Memory B cell (primary cell): ENCODE measurements at places on chromosomes 13 and 19.

- no peak for DNase-seq
These were observed 17.9 kb downstream of the ALG5 start for GRCh38 chr13:36981156-36981743.

GRCh38 chr13:33231339-33231738, 54.2 kb downstream of the STARD13 start:
- no peak for DNase-seq

GRCh38 chr19:3849092-3849491, 19.7 kb downstream of the ZFR2 start:
- peak; percentile 34 for DNase-seq

DNA sequence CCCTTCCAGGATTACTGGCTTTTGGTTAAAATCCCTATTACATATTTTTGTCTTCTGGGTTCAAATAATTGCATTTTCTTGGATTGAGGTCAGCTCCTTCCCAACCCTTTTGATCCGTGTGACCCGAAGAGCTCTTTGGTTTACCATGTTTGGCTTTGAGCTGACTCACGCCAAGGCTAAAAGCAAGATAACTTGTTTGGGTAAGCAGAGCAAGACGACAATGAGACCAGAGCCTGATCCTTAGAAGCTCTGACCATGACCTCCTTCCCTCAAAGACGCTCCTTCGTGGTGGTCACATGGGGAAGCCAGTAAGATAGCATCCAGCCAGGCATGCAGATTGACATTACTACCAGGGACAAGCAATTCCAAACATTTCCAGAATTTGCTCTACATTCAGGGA, 153.8 kb downstream of the DCT start:
- DNase-seq, result no peak

DNA sequence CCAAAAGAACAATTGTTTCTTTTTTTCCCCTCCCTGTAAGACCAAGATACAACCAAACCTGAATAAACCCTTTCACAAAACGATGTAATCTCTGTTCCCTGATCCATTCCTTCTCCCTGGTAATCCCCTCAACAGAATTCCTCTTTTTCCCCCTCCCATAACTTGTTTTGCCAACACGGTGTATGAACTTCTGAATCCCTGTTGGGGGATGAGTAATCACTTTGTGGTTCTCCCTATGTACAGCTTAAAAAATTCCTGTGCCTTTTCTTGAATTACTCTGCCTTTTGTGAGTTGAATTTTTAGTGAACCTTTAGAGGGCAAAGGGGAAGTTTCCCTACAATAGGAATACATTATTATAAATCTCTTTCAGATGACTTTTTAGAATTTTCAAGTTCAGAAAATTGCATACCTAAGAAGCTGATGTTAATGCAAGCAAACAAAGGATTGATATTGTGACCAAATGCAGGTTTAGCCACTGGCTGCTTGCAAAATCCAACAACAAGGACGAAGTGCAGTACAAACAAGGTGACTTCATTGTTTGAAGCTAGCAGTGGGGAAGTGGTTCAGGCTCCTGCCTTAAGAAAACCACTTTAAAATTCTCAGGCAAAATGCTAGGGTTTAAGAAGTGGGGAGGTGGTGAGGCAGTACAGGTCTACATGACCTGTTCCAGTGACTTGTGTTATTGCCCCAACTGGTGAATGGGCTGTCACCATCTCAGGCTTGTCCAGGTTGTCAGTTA, 15.0 kb upstream of the EPSTI1 start:
- no peak for DNase-seq

DNA sequence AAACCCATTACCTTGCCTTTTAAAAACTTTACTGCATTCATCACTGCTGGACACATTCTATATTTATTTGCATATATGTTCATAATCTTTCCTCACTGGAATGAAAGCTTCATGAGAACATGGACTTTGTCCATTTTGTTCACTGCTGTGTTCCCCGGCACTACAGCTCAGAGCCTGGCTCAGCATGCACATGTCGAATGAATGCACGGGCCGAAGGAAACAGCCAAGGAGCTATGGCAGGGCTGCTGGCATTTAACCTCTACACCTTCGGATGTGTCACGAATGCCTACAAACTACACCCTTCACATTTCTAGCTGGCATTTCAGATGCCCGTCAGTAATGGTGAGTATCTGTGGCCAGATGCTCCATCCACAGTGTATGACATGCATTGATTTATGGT, 7.6 kb downstream of the MTIF3 start:
- DNase-seq, result no peak

DNA sequence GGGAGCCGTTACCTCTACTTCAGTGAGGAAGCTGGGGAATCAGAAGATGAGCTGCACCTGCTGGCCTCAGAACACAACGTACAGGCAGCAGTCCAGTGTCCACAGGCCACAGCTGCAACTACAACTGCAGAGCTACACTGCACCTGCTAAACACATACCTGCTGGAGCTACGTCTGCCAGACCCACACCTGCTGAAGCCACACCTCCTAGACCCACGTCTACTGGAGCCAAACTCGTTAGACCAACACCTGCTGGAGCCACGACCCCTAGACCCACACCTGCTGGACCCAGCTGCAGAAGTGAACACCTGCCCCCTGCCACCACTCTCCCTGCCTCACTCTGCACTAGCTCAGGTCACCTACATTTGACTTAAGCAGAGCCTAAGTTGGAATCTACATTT, 169.9 kb downstream of the USP12 start:
- no peak for DNase-seq

GRCh38 chr19:49214701-49215100, 57.1 kb downstream of the TRPM4 start:
- DNase-seq, result no peak

GRCh38 chr19:22256856-22257255, 29.4 kb upstream of the ZNF729 start:
- DNase-seq, result no peak

DNA sequence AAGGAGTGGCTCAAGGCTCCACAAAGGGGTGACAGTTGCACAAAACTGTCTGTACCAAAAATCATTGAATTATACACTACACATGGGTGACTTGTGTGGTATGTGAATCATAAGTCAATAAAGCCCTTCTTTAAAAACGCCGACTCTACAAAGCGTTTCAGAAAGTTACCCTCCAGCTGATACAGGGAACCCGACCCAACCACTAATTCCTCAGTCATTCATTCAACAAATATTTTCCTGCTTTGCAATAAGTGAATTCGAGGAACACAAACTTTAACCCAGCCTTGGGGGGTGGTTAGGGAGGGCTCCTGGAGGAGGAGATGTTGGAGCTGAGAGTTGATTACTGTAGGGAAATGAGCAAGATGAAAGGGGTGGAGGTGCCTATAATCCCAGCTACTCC, 32.0 kb downstream of the LTBP4 start:
- no peak for DNase-seq

DNA sequence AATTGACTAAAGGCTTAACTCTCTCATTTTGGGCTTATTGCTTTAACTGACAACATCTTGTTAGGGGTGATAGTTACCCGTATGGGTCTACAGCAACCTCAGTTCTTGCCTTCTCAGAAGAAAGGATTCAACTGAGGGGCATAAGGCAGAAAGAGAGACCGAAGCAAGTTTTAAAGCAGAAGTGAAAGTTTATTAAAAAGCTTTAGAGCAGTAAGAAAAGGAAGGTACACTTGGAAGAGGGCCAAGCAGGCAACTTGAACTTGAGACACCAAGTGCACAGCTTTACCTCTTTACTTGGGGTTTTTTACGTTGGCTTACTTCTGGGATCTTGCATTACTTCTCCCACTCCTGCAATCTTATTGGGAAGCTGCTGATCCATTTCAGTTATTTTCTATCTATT, 246.9 kb upstream of the PRR20A start:
- DNase-seq, result no peak

- no peak for DNase-seq
These were observed 86.7 kb downstream of the MBNL2 start for GRCh38 chr13:97308735-97309429.

GRCh38 chr13:33349288-33349985, 63.9 kb upstream of the STARD13 start:
- no peak for DNase-seq

GRCh38 chr13:100636441-100636840, 38.2 kb downstream of the TMTC4 start:
- no peak for DNase-seq

GRCh38 chr13:45393941-45394570, 24.1 kb downstream of the SLC25A30 start:
- DNase-seq, result no peak

DNA sequence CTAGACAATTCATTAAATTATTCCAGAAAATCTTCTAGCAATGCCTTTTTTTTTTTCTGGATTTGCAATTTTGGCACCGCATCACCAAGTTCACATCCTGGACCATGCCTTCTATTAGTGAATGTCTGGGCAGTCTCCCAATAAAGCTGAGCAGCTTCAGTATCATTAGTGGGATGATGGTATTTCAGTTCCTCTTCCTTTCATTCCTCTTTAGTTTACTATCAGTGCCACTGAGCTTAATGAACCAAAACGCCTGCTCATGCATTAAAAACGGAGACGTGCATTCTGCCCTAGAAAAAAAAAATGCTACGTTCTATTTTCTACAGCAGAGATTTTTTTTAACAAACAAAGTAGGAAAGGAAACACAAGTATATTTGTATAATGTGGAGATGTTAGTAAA, 343.0 kb downstream of the PCDH9 start:
- DNase-seq, result peak; percentile 2

DNA sequence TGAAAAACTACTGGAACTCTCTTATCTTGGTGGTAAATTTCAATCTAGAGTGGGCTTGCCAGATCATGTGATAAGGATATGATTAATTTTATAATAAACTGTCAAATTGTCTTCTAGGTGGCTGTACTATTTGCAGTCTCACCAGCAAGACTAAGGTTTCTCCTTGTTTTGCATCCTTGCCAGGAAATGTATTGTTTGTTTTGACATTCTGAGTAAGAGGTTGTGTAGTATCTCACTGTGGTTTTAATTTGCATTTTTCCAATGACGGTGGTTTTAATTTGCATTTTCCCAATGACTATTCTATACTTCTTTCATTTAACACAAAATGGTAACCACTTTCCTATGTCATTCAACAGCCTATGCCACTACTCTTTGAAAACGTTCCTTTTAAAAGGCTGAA, 2.0 kb downstream of the CAB39L start:
- DNase-seq, result no peak

DNA sequence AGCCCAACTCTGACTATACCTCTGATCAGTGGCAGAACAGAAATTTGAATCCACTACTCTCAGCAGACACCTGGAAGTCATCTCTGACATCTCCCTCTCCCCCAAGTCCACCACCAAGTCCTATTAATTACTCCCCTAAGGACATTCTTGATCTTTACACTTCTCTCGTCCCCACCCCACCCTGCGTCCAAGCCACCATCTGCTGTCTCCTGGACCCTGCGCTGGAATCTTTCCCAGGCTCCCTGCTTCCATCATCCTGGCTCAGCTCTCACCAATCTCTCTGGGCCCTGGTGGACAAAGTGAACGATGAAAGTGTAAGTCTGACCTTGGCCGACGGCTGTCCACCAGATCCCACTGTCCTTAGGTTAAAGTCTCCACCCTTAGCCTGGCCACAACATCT, 145.6 kb upstream of the GJB6 start:
- no peak for DNase-seq

DNA sequence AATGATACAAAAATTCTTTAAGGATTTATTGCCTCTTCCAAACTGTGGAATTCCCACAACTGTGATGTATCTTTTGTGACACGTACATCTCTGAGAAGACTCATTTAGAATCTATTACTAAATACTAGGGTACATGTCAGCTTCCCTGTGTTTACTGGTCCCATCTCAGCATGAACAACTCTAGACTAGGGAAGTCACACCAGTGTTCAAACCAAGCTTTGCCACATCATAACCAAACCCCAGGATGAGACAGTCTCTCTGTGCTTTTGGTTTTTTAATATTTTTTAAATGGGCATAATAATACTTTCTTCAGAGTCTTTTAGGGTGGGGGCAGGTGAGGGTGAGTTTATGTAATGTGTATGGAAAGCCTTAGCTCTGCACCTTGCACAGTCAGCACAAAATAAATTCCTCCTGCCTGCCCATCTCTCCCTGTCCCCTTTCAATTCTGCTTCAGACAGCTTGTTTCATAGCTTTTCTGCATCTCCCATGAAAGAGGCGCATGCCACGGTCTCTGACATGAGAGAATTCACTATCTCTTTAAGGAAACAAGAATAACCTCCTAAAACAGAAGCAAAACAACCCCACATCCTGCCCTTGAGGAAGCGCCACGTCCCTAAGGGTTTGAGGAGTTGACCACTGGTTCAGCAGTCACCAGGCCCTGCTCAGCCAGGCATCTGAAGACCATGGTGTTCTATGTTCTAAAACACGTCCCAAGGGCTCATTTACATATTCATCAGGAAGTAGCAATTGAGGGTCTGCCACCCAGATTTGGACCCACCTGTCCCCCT, 174.5 kb downstream of the USP12 start:
- no peak for DNase-seq

GRCh38 chr13:106318941-106319411, 216.5 kb downstream of the EFNB2 start:
- DNase-seq, result no peak
